ENCODE measurements at places on chromosomes 1 and 21. TPM values are rescaled to one million over a fixed set of nuclear protein-coding genes. Genes with fewer than 3 reads are reported as not detected.

GRCh38 chr1:169821500-169821899 lies 26.8 kb upstream of the METTL18 start:
- no peak for DNase-seq
- peaks cover 16% of the 10 kb centered on the region for H3K36me3 ChIP-seq
- peaks cover 1% of the 10 kb centered on the region for H3K27me3 ChIP-seq
- no peak overlapping the region for H3K27ac ChIP-seq
- no peak overlapping the region for H3K4me3 ChIP-seq
- no peaks in the 10 kb centered on the region for H3K4me1 ChIP-seq

The SOAT1 gene
- total RNA-seq, result 31.6 TPM

DNA sequence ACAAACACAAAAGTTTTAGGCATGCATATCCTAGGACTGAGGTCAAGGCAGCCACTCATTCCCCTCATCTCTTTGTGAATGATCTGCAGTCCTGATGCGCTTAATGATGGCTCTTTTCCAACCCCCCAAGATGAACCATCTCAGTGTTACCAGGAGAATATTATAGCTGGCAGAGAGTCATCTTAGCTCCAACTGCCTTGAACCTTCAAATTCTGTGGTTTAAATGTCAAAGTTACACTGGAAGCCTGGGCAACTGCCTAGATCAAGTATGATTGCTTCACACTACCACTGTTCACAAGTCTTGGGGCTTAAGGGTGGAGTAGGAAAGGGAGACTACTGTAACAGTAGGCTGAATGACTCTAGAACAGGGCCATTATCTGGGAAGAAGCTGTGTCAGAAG lies 8.0 kb upstream of the MYBPHL start:
- no peak overlapping the region for H3K4me3 ChIP-seq
- H3K4me1 ChIP-seq, result peaks cover 9% of the 10 kb centered on the region
- H3K27me3 ChIP-seq, result no peaks in the 10 kb centered on the region
- H3K27ac ChIP-seq, result no peak overlapping the region

- no peak overlapping the region for H3K27ac ChIP-seq
- no peak overlapping the region for H3K4me3 ChIP-seq
- no peaks in the 10 kb centered on the region for H3K36me3 ChIP-seq
- peaks cover 2% of the 10 kb centered on the region for H3K27me3 ChIP-seq
- peaks cover 7% of the 10 kb centered on the region for H3K4me1 ChIP-seq
- DNase-seq, result no peak
Measured at GRCh38 chr1:61642475-61643232, 82.3 kb downstream of the TM2D1 start.

GRCh38 chr1:202710070-202711045 lies at the start of gene SYT2:
SYT2 (minus strand) TSS chr1:202710454; CDS start chr1:202605772, 104,682 bp downstream.
- no peak within 1 kb of the TSS for H3K27ac ChIP-seq
- H3K36me3 ChIP-seq, result no peaks in the 10 kb centered on the region
- no peak within 1 kb of the TSS for H3K4me3 ChIP-seq
- no peak for DNase-seq
- 0 out of 2 replicates have a peak, but pooled peaks cover 6% of the 10 kb centered on the region for H3K4me1 ChIP-seq

DNA sequence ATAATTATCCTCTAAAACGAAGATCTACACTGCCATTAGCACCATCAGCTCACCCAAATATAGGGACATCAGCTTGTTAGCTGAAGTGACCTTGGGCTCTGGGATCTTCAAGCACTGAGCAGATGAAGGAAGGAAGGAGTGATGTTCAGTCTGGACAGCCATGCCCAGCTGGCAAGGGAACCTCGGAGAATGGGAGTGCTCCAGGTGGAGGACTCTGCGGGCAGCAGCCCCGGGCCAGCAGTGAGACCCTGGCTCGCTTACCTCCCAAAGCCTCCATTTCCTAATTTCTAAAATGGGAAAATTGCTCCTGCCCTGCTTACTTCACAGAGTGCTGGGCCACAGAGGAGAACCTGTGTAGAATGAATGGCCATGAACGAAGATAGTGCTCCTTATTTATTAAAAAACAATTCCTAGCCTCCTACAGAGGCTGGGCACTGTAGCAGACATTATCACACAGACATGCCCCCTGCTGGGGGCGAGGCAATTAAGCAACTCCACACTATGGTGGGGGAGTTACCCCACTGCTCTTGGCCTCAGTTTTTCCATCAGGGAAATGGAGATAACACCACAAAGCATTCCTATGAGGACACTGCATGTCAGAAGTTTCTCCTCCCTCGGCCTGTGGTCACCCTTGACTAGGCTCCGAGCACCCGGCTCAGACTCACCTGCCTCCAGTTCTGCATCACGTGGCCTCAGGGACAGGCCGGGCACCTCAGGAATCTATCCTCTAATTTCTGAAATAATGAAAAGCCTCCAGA lies 117.6 kb downstream of the KCNN3 start:
- no peak overlapping the region for H3K4me3 ChIP-seq
- H3K36me3 ChIP-seq, result no peaks in the 10 kb centered on the region
- H3K27ac ChIP-seq, result no peak overlapping the region
- peaks cover 70% of the 10 kb centered on the region for H3K27me3 ChIP-seq
- DNase-seq, result no peak

The LRRC71 gene
- total RNA-seq, result not detected

DNA sequence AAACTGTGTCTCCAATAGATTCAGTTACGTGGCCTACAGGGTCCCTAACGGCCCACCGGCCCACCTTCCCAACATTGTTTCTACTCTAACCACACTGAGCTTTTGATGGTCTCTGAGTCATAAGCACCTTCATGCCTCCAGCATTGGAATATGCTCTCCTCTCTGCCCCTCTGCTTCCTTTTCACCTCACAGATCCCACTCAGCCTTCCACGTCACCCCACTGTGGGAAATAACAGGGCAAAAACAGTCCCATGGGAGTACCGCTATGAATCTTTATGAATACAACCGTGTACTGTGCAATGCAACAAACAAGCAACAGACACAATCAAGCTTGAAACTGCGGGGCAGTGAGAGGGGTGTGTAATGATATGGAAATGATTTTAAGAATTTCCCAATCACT lies 5.3 kb upstream of the SARS1 start:
- H3K27ac ChIP-seq, result no peak overlapping the region
- H3K27me3 ChIP-seq, result no peaks in the 10 kb centered on the region
- DNase-seq, result no peak

DNA sequence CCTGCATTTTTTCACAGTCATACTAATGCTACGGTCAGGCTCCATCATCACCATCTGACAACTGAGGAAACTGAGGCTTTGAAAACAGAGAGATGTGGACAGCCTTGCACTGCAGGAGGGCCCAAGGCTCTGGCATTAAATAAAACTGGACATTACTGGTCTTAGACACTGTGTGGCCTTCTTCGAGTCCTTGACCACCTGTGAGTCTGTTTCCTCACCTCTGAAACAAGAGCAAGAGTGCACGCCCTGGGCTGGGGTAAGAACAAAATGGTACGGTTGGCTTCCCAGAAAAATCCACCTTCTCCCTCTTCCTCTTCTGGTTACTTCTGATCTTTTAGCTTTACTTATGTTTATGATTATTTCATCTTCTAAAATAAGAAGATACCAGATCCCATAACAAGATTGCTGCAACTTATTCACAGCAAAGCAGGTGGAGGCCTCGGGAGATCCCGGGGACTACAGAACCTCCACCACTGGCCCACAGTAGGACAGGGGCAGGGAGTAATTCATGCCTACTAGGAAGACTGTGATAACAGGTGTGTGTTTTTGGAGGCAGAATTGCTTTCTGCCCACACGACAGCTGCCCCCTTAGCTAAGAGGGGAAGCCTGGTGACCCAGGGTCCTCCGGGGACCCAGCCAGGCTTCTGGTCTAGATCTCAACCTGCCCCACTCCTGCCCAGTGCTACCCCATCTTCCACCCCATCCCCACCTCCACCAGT lies 156.4 kb upstream of the EDN2 start:
- no peak overlapping the region for H3K27ac ChIP-seq
- DNase-seq, result no peak
- no peaks in the 10 kb centered on the region for H3K27me3 ChIP-seq
- H3K4me1 ChIP-seq, result peaks cover 32% of the 10 kb centered on the region

- no peak for DNase-seq
- H3K27ac ChIP-seq, result no peak overlapping the region
- peak overlapping the region; percentile 76 for H3K4me3 ChIP-seq
- peaks cover 33% of the 10 kb centered on the region for H3K27me3 ChIP-seq
- H3K36me3 ChIP-seq, result no peaks in the 10 kb centered on the region
Measured at GRCh38 chr1:204377800-204378668, 18.3 kb upstream of the PLEKHA6 start.

The ZFYVE9 gene
- total RNA-seq, result 17.3 TPM

GRCh38 chr1:41994195-41994894 lies 75.6 kb upstream of the HIVEP3 start:
- no peak overlapping the region for H3K27ac ChIP-seq
- peaks cover 17% of the 10 kb centered on the region for H3K4me1 ChIP-seq
- no peak overlapping the region for H3K4me3 ChIP-seq
- no peaks in the 10 kb centered on the region for H3K27me3 ChIP-seq

The HSD3B1 gene
- total RNA-seq, result not detected

- no peaks in the 10 kb centered on the region for H3K4me1 ChIP-seq
- no peak overlapping the region for H3K4me3 ChIP-seq
- no peak for DNase-seq
- no peak overlapping the region for H3K27ac ChIP-seq
- H3K27me3 ChIP-seq, result no peaks in the 10 kb centered on the region
Measured at GRCh38 chr1:232212253-232212652, 417.7 kb downstream of the SIPA1L2 start.

GRCh38 chr1:181255270-181255929 lies 166.9 kb downstream of the IER5 start:
- H3K27me3 ChIP-seq, result peaks cover 7% of the 10 kb centered on the region
- H3K27ac ChIP-seq, result peak overlapping the region; percentile 33
- peaks cover 31% of the 10 kb centered on the region for H3K4me1 ChIP-seq
- DNase-seq, result peak; percentile 96

GRCh38 chr1:195709821-195710220 lies 898.4 kb downstream of the KCNT2 start:
- H3K4me1 ChIP-seq, result peaks cover 26% of the 10 kb centered on the region
- H3K4me3 ChIP-seq, result no peak overlapping the region
- DNase-seq, result no peak
- H3K27me3 ChIP-seq, result no peaks in the 10 kb centered on the region
- H3K27ac ChIP-seq, result no peak overlapping the region

The FCMR gene
- 0.88 TPM for total RNA-seq

- no peaks in the 10 kb centered on the region for H3K27me3 ChIP-seq
- H3K4me3 ChIP-seq, result no peak overlapping the region
- DNase-seq, result no peak
- no peaks in the 10 kb centered on the region for H3K4me1 ChIP-seq
- H3K27ac ChIP-seq, result no peak overlapping the region
Measured at GRCh38 chr21:24729568-24729967, 877.7 kb downstream of the MRPL39 start.

- DNase-seq, result no peak
- H3K27ac ChIP-seq, result peak overlapping the region; percentile 93
- no peaks in the 10 kb centered on the region for H3K27me3 ChIP-seq
- H3K36me3 ChIP-seq, result peaks cover 28% of the 10 kb centered on the region
- peak overlapping the region; percentile 66 for H3K4me3 ChIP-seq
- H3K4me1 ChIP-seq, result peaks cover 92% of the 10 kb centered on the region
Measured at GRCh38 chr1:115190540-115191170, 101.4 kb upstream of the TSPAN2 start.
